ENCODE measurements at places on chromosomes 2 and 18. TPM values are rescaled to one million over a fixed set of nuclear protein-coding genes. Genes with fewer than 3 reads are reported as not detected.

The METTL4 gene
- 6.9 TPM for total RNA-seq

The ESCO1 gene
- total RNA-seq = 8.7 TPM

The OTOS gene
- total RNA-seq = not detected

The TXNDC2 gene
- not detected for total RNA-seq

The FMNL2 gene
- total RNA-seq = 12.6 TPM

The KIAA1328 gene
- 3.1 TPM for total RNA-seq

The ACADL gene
- total RNA-seq = not detected

The CYRIA gene
- total RNA-seq = 0.74 TPM

The LIMS4 gene
- total RNA-seq = not detected

The ANKMY1 gene
- total RNA-seq = 4.3 TPM

The CXCR4 gene
- not detected for total RNA-seq

The IKZF2 gene
- total RNA-seq = 5.9 TPM

The SLC35F5 gene
- total RNA-seq = 30.1 TPM

The DPP4 gene
- 5.9 TPM for total RNA-seq

Data from bronchus fibroblast of lung (primary cell).